Central memory CD8-positive, alpha-beta T cell (primary cell): ENCODE measurements at places on chromosomes 1 and 21.

DNA sequence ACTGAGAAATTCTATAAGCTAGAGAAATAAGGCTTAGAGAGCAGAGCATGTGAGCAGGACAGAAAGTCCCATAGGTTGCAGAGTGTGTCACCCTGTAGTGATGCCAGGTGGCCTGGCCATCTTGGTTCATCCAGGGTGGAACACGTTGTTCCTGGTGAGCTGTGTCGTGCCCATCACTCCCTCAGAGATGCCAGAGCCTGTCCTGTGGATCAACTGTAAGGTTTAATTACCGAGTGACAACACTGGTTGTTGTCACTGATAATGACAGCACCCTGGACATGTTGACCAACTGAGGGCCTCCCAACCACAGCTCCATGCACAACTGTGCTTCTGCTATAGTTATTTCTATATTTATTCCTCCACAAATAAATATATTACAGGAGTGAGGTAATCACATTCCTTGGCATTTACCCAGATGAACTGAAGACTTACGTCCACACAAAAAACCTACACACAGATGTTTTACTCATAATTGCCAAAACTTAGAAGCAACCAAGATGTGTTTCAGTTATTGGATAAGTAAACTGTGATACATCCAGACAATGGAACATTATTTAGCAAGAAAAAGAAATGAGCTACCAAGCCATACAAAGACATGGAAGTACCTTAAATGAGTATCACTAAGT, 6.2 kb downstream of the C1orf198 start:
- DNase-seq, result no peak

DNA sequence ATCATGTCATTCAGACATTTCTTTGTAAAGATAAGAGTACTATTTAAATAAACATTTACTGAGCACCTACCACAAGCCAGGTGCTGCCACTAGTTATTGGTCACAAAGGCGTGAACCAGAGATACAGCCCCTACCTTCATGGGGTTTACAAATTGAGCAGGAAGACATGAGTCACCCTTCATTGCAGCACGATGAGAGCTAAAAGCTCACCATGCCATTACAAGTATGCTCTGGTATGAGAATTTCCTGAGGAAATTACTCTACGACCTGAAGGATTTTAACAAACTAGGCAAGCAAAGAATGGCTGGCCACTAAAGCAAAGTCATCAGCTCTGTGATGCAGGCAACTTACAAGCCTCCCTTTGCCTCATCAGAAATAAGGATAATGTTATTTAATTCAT, 346.8 kb downstream of the BRINP2 start:
- no peak for DNase-seq

GRCh38 chr1:34332996-34333395, 156.3 kb downstream of the C1orf94 start:
- no peak for DNase-seq

- no peak for DNase-seq
Measured at GRCh38 chr1:156626079-156626438, 6.8 kb downstream of the HAPLN2 start.

- no peak for DNase-seq
Measured at GRCh38 chr1:184892116-184892515, 82.2 kb downstream of the NIBAN1 start.

DNA sequence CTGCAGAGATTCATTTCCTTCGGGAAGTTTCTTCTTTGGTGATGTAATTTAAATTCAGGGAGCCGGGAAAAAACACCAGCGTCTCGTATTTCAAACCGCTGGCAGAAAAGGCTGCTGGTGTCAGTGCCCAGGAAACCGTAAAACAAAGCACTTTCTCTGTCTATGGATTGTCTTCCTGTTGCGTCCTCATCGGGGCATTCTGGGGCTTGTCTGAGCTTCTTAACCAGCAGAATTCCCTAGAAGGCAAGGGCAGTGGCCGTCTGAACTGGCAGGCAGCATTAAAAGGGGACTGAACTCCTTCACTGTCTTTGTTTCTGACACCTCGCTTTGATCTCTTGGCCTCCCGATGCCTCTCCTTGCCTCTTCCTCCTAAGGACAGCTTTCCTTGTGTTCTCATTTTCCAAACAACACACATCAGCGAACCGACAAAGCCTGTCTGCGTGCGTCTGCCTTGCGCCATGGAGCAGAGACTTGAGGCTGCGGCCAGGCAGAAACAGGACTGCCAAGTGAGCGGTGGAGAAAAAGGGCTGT, 391.6 kb upstream of the VAMP3 start:
- DNase-seq, result no peak

DNA sequence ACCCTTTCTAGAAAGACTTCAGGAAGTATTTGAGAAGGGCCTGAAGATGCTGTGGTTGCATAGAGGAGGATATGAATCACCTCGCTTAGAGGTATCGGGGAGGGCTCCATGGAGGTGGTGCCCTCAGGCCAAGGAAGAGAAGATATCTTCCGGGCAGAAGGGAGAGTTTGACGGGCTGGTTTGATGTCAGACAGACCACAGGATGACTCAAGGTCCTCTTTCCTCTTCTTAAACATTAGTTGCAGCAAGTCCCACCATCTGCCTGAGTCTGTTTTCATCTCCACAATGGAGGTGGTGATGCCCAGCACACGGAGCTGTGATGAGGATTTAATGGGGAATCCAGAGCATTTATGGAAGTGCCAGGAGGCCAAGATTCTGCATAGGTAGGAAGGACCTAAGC, 25.1 kb upstream of the RUNX3 start:
- DNase-seq, result no peak

GRCh38 chr1:42734201-42735035, 5.6 kb downstream of the CLDN19 start:
- DNase-seq, result no peak

DNA sequence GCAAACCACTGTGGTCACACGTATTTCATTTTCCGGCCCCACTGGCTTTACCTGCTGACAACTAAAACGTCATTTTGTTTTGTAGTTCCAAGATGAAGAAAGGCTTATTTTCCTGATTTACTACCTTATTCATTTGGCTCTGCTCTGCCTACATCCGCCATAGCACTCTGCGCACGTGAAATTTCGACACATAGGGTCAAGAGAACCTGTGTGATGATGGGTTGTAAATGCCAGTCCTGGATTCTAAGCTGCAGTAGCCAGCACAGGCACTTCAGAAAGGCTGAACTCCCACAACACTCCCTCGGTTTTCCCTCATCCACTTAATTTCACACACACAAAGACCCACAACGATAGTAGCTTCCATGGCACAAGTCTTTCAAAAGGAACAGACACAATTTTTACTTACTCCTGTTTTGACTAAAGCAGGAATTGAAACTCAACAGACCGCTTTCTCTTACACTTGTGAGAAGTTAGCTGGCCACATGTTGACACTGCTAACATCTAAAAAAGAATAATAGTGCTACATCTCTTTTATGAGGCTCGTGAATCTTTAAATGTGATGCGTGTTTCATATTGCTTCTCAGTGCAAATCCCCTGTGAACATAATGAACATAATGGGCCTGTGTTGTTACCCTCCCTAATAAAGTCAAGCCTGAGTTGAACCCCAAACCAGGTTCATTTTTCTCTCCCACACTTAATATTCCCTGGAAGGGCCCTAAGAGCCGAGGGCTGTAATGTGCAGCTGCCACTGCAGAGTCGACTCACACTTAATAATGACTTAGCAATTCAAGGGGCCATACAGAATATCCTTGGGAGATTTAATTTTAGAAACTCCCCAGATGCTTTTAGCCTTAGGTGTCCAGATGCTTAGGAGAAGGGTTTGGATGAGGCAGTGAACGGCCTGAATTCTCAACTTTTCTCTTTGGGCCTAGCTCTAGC, 1.5 kb upstream of the RUNX1 start:
- DNase-seq, result no peak

DNA sequence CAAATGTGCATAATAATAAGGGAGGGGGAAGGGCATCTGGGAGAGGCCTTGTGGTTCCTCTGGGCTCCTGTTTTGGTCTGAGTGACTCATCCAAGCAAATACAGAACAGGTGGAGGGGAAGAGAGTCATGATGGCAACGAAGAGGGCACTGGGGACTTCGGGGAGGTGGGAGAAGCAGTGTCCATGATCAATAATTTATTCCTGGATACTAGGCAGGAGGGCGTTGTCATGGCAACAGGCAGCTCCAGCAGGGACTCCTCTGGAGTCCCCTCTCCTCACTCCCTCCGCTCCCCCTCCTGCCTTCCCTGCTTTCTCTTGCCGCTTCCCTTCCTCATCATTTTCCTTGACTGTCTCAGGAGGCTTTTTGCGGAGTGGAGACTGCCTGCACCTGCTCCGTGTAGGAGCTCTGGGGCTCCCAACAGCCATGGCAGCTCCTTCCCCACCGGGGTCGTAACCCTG, 12.3 kb upstream of the NFASC start:
- no peak for DNase-seq

DNA sequence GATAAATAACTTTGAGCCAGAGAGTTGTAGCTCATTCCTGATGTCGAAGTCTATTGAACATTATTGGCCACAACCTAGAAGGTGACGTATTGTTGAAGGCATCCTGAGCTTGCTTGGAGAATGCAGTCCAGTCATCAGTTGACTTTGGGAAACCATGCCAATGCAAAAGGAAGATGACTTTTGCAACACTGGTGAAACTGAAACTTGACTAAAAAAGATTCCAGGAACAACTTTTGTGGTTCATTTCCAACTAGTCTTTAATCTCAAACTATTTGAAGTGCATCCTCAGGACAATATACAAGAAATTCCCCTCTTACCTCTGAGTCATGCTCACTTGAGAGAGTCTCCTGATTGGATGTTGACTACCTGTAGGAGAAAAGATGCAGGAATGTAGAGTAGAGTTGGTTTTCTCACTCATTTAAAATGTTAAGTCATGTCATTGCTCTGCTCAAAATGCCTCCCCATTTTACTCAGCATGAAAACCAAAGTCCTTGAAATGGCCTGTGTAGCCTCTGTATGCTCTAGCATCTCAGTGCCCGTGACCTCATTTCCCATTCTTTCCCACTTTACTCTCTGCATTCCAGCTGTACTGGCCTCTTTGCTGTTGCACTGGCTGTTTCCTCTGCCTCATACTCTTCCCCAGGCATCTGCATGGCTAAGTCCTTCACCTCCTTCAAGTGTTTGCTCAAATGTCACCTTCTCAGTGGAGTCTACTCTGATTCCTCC, 24.4 kb upstream of the LEPR start:
- DNase-seq, result no peak

DNA sequence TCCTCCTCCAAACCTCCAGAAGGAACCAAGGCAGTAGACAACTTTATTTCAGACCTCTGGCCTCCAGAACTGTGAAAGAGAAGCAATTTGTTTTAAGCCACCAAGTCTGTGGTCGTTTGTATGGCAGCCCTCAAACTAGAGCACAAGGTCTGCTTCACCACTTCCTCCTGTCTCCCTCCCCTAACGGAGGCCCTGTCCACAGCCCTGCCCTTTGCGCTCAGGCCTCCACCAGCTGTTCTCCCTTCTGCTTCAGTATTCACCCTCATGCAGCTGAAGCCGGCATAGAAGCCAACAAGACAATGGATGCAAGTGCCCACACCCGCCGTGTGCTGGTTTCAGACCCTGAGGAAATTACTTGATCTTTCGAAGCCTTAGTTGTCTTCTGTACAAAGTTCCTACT, 364.1 kb downstream of the HHAT start:
- no peak for DNase-seq

DNA sequence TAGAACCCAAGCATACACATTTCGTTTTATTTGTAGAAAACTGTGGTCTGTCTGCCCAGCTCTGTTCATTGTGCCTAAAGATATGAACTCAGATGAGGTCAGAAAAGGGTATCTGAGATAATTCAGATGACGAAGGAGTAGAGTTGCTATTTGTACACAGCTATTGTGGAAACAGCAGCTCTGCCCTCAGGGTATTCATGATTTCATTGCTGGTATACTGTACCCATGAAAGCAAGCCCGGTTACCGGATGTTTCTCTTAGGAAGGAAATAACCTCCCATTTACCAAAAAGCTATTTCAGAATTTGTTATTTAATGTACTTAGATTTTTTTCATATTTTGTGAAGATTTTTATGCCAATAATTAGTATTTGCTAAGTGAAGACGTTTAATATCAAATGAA, 37.8 kb downstream of the SMAP2 start:
- no peak for DNase-seq
